ENCODE measurements at places on chromosomes 5 and 9.
A peak's percentile ranks its signal among the peaks of the same experiment; 100 is the strongest.

- DNase-seq: no peak
These were observed 164.3 kb downstream of the SLC24A2 start for GRCh38 chr9:19624519-19624918.

GRCh38 chr9:744046-744712, 97.3 kb upstream of the DMRT1 start:
- no peak for DNase-seq

DNA sequence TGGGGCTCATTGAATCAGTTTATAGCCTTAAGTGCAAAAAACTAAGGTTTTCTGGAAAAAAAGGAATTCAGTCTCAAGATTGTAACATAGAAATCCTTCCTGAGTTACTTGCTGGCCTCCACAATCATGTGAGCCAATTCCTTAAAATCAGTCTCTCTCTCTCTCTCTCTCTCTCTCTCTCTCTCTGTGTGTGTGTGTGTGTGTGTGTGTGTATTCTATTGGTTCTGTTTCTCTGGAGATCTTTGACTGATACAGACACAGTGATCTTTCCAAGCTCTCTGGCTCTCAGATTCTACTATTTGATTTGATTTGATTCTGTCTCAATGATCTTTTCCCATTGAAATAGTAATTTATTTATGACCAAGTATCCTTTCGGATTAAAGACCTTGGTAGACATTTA, 74.6 kb downstream of the CFAP95 start:
- DNase-seq: peak; percentile 37

GRCh38 chr9:120932086-120932823, 5.7 kb upstream of the TRAF1 start:
- DNase-seq: no peak

DNA sequence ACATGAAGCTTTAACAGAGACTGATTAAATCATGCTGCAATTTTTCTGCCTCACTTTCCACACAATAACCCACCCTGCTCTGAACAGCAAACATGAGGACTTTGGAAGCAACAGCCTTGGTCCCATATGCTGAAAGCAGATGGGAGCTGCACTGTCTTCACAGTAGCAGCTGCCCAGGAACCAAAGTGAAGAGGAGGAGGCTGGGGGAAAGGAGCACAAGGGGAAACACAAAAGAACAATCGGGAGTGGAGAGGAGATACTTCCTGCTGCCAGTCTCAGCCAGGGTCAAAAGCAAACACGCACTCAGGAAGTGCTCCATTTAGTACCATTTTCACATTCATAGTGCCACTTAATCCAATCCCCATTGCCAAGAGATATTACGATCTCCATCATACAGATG, 183.3 kb upstream of the PUM3 start:
- DNase-seq: no peak

DNA sequence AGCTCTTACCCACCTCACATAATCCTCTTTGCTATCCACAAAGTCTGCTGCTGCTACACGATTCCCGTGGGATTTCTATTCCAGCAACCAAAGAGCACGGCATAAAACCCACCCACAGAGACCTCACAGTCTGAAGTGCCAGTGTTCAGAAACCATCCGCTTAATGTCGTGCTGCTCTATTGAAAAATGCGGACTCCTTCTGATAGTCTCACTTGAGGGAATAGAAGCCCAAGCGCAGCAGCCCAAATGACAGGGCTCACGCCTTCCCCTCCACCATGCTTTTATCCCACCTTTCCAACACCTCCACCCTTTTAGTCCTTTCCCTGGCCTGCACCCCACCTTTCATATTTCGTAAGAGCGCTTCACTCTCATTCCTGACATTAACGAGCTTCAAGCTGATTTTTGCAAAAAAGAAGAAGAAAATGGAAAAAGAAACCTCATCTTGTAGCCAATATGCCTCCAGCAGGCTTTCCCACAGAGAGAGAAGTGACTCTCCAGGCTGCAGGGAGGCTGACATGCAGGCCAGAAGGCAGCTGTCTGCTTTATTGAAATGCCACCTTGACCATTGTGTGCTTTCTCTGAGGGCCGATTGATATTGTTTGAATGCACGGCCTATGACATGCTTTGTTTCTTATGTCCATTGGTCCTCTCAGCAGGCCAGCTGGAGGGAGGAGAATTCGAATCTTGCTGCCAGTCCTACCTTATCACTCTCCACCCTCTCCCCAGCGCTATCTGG, 70.6 kb upstream of the PCSK1 start:
- no peak for DNase-seq

DNA sequence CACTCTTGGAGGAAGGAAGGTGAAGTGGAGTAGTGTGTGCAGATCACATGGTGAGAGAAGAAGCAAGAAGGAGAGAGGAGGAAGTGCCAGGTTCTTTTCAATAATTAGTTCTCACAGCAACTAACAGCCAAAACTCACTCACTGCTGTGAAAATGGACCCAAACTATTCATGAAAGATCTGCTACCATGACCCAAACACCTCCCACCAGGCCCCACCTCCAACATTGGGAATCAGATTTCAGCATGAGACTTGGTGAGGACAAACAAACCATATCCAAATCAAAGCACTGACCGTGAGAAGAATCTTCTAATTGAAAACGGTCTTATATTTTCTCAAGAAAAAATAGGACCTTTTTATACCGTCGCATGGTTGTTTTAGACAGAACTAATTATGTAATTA, 468.7 kb upstream of the TYRP1 start:
- no peak for DNase-seq

DNA sequence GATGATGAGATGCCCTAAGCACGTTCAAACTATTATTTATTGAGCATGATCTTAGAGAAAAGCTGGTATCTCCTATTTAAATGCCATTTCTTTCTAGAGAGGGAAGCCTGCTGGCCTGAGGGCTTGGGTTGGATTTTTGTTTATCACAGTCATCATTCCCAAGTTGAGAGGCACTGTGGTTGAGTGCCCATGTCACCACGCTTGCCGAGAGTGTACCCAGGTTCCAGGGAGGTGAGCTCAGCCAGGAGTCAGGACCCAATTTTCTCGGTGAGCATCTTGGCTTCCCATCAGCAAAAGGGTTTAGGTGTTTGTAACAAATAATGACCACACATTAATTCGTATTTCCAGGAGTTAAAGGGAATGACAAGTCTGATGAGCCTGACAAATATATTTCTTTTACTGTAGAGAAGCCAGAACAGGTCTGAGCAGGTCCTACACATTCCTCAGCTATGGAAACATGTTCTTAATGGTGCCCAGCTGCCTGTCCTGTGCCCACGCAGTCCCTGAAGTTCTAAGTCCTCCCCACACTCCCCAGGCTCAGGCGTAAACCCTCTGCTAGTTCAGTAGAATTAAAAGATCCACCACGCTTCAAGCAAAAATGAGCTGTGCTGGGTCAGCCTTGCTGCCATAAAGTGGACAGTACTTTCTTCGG, 258.9 kb upstream of the IRX2 start:
- DNase-seq: no peak

- DNase-seq: no peak
These were observed 225.1 kb upstream of the TBCA start for GRCh38 chr5:78001197-78001596.

DNA sequence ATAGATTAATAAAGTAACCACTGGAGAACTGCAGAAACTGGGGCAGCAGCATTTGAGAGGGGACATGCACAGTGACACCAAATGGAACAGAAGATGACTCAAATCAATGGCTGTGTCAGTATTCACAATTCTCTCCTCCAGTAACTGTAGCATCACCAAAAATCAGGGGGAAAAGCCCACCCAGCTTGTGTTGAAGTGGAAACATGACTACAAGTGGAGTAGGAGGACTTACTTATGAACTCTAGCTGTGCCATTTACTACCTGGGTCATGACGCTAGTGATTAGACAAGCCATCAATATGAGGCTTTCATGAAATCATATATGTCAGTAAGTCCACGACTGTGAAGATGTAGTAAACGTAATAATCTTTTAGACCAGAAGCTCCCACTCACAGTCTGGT, 199.8 kb upstream of the PTGER4 start:
- DNase-seq: no peak

- DNase-seq: no peak
These were observed 140.0 kb downstream of the BARX1 start for GRCh38 chr9:93815135-93815534.

GRCh38 chr5:40258222-40258621, 421.5 kb upstream of the PTGER4 start:
- no peak for DNase-seq

GRCh38 chr5:54080831-54081230, 229.5 kb downstream of the ARL15 start:
- DNase-seq: no peak

DNA sequence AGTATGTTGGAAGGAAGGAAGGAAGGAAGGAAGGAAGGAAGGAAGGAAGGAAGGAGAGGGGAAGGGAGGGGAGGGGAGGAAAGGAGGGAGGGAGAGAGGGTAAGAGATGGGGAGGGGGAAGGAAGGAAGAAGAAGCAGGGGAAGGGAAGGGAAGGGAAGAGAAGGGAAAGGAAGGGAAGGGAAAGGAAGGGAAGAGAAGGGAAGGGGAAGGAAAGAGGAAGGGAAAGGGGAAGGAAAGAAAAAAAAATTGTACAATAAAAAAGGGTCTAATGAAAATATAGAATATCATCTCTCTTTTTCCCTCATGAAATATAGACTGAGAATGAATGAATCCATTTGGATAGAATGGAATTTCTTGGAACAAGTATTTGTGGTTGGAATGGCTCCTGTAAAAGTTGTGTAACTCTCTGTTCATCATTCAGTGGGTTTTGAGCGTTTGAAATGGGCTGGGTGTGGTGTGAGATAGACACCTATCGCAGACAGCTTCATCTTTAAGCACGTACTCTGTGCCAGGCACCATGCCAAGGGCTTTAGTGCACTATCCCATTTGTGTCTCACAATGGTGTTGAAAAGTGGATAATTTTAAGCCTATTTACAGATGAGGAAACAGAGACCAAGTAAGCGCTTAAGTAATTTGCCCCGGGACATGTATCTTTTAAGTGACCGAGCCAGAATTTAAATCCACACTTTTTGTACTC, 11.6 kb upstream of the PAPPA start:
- DNase-seq: no peak

DNA sequence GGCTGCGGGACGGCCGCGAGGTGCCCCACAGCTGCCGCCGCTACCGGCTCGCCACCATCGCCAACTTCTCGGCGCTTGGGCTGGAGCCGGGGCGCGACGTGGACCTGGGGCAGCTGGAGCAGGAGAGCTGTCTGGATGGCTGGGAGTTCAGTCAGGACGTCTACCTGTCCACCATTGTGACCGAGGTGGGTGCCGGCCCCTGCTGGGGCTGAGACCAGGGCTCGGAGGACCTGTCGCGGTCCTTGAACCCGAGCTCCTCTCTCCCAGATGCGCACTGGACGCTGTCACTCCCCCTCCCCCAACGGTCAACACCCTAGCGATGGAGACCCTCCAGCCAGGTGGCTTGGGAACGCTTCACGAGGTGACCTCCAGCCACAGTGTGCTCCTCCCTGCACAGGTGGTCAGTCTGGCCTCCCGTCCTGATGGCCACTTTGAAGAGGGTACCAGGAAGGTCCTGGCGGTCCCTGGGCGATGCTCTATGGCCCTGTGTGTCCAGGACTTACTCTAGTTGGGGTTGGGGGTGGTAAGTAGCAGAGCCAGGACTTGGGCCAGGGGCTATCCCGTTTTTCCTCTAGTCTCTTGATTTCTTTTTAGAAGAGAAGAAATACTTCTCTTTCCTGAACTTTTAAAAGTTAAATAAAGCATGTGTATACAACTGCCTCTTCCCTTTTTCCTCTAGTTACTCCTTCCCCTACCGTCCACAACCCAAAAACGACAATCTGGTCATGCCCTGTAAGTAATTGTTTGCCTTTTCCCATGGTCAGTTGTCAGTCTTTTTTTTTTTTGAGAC, 866 bp downstream of the SLC22A5 start:
- DNase-seq: no peak

All from mesenchymal stem cell (in vitro differentiated cells and primary cell).